ENCODE measurements at places on chromosomes 12 and 14. TPM values are rescaled to one million over a fixed set of nuclear protein-coding genes. Genes with fewer than 3 reads are reported as not detected.

The TCL1B gene
- not detected for total RNA-seq

The KCNH3 gene
- 63.9 TPM for total RNA-seq

The PPM1H gene
- total RNA-seq, result 67.9 TPM

The CLEC7A gene
- total RNA-seq, result 4.2 TPM

The B3GNT4 gene
- total RNA-seq, result 9.9 TPM

The SLC35E3 gene
- 21.8 TPM for total RNA-seq

The RDH12 gene
- total RNA-seq, result 0.78 TPM

The CLEC2D gene
- 3.8 TPM for total RNA-seq

The NRIP2 gene
- 8.0 TPM for total RNA-seq

All from dorsolateral prefrontal cortex (tissue), 122 donors.